GDM1 (cell line): ENCODE measurements at places on chromosomes 11 and 22.
A peak's percentile ranks its signal among the peaks of the same experiment; 100 is the strongest.

DNA sequence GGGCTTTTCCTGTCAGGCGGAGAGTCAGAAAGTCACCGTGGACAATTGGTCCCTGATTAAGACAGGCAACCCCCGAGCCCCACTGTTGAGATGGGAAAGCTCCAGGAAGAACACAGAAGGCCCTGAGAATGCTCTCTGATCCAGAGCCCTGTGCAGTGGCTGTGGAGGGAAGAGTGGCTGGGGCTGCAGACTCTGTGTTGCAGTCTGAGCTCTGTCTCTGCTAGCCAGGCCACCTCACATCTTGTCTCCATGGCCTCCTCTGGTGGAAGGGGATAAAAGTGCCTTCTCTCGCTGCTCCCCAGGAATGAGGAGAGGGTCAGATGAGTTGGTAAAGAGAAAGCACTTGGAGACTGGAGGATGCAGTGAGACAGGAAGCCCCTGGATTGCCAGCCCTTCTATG, 141.2 kb downstream of the CEP164 start:
- DNase-seq, result peak; percentile 8

DNA sequence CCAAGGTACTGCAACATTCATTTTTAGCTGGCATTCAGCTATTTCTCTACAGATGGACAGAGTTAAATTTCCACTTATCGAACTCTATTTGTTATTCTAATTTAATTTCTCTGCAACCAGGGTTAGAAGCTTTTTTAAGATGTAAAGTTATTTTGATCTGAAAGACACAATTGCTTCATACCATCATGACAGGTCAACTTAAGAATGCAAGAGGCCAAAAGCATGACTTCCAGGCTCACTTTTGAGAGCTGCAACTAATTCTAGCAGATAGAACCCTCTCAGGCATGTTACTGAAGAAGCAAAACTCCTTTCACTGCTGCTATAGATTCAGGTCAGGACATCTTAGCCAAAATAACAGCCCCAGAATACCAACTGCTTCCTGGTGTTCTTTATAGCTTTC, 86.5 kb upstream of the GALNT18 start:
- DNase-seq, result no peak

GRCh38 chr11:8671193-8671612, 11.3 kb downstream of the TRIM66 start:
- DNase-seq, result no peak

GRCh38 chr11:101215069-101215468, 85.5 kb upstream of the PGR start:
- no peak for DNase-seq

GRCh38 chr11:11390068-11390771, 37.2 kb upstream of the CSNK2A3 start:
- DNase-seq, result no peak

DNA sequence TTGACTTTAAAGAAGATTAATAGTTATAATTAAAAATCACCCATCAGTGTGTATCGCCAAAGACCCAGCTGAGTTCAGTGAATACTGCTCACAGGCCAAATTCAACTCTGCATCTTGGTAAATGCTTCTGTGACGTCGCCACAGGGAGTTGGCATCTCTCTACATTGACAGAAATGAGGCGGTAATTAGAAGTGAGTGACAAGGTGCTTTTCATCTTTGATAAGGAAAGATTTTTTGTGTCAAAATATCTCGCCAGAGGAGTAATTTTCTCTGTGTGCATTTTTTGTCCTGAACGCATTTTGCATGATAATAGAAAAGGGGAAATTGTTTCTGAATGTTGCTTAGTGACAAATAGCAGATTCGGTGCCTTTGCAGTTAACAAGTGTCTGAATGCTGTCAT, 345.8 kb downstream of the CNTN5 start:
- DNase-seq, result no peak

DNA sequence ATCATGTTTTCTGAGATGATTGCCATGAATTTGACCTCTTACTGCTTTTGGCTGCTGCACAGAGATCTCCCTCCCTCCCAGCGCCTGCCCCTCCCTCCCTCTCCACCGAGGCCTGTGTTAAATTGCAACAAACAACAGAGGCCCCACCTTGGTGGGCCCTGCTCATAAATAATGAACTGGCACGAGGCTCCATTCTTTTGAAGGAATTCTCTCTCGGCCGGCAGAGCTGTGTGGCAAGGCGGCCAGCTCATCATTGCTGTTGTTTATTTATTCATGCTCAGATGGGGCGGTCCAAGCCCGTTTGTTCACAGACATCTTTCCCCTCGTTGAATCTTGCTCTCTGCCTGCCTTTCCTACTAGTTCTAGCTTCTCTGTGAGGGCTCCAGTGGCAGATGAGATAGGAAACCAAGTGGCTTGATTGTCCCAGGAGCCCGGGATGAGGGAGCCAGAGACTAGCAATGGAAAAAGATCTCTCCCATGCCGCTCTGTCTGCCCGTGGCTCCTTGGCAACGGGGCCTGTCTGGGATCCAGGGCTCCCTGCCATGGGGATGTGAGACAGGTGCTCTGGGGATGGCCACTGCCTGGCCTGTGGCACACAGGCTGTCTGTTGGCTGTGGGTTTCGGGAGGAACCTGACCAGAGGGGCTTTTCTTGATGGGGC, 192.6 kb downstream of the DSCAML1 start:
- DNase-seq, result no peak

DNA sequence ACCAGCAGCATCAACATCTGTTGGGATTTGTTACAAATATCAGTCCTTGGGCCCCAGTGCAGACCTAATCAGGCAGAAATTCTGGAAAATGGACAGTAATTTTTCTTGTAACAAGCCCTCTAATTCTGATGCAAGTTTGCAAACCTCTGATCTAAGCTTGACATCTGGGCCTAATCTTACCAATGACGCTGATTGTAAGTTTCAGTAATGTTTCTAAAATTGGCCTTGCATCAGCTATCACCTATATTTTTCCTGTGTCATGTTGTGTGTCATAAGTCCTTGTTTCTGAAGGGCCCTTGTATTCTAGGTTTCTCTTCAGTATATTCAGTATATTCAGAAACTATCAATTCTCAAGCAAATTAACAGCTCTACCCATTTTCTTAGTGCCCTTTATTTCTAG, 36.4 kb downstream of the ZNF215 start:
- DNase-seq, result no peak

DNA sequence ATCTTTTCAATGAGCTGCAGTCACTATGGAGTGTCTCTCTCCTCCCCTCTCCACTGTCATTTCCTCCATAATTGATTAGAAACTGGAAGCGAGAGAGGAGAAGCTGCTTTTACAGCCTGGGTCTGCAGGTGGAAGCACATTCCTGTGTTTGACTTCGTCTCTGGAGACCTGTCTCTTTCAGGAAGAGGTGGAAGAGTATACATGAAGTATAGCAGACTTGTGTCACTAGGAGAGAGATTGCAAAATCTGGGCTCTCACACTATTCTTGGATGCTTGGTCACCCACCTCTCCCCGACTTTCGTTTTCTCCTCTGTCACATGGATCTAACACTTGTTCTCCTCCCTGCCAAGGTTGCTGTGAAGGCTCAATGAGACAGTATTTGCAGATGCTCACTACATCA, 323.3 kb downstream of the NTM start:
- DNase-seq, result no peak

DNA sequence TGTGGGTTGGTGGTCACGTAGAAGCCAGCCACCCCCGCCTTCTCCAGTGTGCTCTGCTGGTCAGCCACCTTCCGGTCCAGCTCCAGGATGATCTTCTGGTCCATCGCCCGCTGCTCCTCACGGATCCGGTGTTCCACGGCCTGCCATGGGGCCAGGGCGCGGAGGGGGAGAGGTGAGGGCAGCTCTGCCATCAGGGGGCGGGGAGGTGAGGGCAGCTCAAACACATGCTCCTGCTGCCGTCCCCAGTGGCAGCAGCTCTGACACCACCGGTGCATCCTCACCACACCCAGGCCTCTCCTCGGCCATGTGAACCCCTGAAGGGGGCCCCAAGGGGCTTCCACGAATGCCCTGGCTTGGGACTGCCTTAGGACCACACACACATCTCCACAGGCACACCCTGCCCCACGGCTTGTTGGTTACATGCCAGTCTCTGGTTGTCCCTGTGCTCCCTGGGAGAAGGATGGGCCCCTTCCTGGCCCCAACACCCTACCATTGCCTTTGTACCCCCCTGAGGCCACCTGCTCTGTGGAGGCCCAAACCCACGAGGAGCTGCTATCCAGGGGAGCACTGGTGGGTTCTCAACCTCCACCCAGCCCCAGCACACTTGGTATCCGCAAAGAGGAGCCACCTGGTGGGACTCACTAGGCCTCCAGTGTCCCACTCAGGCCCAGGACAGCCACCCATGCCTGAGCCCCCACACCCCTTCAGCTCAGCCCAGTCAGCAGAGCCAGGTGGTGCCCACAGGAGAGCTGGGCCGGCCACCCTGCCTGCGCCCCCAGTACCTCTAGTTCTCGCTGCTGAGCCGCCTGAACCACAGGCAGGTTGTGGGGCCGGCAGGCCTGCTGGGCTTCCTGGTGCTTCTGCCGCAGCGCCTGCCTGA, 4.3 kb downstream of the DGCR6L start:
- DNase-seq, result no peak

DNA sequence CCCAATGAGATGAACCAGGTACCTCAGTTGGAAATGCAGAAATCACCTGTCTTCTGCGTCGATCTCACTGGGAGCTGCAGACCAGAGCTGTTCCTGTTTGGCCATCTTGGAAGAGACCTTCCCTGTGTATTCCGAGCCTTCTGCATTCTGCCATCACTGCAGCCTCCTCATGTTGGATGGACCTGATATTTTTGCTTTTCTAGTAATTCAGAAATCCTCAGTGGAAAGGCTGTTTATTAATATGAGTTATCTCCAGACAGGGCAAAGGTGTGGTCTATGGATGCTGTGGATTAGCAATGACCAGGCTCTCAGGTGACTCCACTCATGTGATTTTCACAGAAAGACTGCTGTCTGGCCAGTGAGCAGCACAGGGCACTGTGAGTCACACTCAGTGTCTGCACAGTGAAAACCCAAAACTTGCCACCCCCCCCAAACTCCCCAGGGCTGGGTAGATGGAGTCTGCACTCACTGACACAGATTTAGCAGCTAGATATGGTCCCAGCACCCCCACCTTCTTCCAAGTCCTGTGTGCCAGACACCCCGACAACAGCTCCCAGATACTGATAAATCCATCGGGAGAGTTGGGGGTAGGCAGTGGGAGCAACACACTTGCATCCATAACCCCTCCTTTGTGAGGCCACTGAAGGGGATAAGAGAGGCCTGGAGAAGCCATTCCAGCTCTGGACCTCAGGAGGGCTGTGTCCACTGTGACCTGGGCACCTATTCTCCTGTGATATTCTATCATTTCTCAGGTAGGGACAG, 75.2 kb upstream of the TOP3B start:
- DNase-seq, result no peak

DNA sequence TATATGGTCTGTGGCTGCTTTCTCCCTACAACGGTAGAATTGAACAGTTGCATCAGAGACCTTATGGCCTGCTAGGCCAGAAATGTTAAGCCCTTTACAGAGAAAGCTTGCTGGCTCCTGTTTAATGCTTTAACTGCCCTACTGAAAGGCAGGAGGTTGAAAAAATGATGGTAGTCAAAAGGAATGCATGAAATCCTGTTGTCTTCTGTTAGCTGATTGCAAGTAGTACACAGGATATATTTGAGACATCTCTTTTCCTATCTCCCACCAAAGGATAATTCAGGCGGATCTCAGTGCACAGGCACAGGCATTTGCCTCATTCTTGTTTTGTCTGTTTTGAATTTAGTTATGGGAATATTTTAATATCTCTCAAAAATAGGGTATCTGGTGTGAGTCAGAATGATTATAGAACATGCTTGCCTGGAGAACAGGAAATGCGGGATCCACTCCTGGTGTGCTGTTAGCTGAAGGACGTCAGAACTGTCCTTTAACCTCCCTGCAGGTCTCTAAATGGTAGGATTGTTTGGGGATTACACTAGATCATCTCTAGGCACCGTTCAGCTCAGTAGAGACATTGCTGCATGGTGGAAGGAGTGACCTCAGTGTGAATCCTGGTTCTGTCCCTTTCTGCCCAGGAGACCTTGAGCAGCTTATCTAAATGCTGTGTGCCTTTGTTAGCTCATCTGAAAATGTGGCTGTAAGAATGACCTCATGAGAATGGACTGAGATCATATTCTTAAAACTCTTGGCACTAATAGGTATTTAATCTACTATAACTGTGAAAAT, 49.5 kb downstream of the PACS1 start:
- DNase-seq, result no peak

DNA sequence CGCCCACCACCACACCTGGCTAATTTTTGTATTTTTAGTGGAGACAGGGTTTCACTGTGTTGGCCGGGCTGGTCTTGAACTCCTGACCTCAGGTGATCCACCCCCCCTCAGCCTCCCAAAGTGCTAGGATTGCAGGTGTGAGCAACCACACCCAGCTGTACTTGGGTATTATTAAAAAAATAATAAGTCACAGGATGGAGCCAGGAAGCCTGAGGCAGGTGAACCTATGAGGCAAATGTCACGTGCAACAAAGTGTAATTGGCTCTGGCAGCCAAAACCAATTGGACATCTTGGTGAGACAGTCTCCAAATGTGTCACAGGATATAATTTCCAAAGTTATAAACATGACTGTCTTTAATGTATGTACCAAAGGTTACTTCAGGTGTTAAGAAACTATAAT, 24.0 kb upstream of the MALAT1 start:
- DNase-seq, result no peak

- no peak for DNase-seq
Measured at GRCh38 chr22:17132112-17132511, 11.0 kb upstream of the TMEM121B start.

DNA sequence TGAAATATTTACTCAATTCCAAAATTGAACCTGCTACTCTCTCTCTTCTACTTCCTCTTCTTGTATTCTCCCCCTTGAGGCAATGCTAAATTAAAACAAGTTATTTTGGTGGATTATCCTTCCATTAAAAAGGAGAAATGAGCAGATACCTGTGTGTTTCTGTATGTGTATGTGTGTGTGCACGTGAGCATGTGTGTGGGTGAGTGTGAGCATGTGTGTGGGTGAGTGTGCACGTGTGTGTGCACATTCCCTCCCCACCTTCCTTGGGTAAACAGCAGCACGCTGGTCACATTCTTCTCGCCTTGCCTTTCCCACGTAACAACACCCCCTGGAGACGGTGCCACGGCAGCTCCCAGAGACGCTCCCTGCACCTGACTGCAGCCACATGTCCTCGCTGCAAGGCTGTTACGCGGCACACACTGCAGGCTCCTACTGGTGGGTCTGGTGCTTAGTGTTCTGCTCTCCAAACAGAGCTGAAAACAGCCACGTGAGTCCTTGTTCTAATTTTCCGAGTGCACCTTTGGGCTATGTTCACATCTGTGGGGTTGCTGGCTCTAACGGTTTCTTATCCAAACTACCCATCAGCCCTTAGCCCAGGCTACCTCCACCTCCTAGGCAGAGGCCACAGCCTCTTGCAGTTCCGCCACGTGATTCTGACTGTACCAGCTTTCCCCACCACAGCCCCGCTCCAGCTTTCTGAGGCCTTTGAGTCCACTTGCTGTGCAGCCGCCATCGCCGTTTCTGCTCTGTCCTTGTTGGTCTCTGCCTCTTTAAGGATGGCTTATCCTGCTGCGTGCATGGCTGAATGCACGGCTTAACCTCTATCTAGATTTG, 123.4 kb downstream of the CTTN start:
- no peak for DNase-seq

DNA sequence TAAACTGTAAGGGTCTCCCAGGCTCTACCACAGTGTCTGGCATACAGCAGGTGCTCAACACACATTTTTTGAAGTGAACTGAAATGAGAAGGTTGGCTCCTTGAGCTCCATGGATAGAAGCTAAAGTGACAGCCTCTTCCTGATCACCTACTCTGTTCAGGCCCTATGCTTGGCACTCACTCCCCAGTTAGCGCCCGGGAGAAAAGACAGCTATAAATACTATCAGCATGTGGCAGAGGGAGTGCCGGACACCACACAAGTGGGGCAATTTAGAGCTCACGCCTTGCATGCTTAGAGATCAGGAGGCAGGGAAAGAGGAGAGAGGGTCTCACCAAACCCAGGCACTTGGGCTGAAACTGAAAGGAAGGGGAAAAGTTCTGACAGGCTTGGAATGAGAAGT, 195.5 kb downstream of the BUD13 start:
- DNase-seq, result no peak
